WERI-Rb-1 (cell line): ENCODE measurements at places on chromosomes 11 and 22.

DNA sequence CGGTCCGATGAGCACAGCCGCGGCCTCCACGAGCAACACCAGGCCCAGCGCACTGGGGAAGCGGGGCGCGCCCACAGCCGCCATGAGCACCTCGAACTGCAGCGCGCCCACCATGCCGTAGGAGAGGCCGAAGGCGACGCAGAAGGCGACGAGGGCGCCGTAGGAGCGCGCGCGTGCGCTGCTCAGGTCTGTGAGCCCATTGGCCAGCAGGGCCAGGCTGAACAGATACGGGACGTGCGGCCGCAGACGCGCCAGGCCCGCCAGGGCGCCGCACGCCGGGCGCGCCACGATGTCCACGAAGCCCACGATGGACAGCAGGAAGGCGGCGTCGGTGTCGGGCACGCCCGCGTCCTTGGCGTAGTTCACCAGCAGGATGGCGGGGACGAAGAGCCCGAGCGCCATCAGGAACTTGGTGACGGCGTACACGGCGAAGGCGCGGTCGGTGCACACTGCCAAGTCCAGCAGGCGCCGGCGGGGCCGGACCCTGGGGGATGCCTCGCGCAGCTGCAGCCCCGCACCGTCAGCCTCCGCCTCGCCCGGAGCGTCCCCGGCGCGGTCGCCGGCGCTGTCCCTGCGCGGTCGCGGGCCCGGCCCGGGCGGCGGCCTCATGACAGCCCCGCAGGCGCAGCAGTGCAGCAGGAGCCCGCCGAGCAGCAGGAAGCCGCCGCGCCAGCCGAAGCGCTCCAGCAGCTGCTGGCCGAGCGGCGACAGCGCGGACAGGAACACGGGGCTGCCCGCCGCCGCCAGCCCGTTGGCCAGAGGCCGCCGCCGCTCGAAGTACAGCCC, 2.9 kb downstream of the SLC16A8 start:
- DNase-seq = no peak

DNA sequence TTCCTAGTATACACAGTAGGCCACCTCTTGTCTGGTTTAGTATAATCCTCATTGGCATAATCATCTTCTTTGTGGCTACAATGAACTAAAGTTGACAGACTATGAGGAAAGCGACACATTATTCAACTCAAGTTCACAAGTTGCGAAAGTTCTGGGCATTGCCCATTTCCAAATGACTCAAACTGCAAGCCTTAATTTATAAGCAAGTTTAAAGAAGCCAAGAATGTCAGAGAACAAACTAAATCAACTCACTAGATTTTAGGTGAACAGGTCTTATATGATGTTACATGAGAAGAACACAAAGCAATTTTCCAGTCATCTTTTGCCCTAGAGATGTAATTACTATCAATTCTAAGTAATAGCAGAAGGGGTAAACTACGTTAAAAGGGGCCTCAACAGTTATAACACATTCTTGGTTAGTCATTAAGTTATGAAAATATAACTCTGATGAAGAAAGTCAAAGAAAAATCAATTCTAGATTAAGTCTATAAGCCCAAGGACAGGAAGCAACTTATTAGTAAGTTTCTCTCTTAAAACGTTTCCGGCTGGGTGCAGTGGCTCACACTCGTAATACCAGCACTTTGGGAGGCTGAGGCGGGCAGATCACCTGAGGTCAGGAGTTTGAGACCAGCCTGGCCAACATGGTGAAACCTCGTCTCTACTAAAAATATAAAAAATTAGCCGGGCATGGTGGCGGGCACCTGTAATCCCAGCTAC, 21.5 kb downstream of the PICALM start:
- DNase-seq = no peak

GRCh38 chr11:21631991-21632390, 560.9 kb upstream of the ANO5 start:
- DNase-seq = peak; percentile 23

- no peak for DNase-seq
Observed at GRCh38 chr22:37371491-37371890, 55.8 kb downstream of the ELFN2 start.

DNA sequence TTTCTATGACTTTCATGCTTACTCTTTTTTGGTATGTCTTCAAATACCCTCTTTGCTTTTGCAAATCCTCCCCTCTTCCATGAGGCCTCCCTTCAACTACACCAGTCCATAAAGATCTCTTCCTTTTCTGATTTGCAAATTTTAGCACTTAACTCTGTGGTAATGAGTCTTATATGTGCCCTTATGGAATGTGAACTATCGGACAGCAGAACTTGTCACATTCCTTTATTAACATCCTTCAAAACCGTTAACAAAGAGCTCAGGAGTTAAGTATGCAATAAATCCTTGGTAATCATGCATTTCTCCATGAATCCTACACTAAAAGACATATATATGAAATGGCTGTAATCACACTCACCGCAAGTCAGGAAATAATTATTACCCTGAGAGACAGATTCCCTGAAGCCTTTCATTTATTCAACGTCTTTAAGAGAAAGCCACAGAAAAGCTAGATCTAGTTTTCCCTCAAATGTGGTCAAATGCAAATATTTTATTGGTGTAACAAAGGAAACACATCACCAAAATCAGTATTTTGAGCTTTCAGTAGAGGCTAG, 7.4 kb downstream of the CLNS1A start:
- no peak for DNase-seq

DNA sequence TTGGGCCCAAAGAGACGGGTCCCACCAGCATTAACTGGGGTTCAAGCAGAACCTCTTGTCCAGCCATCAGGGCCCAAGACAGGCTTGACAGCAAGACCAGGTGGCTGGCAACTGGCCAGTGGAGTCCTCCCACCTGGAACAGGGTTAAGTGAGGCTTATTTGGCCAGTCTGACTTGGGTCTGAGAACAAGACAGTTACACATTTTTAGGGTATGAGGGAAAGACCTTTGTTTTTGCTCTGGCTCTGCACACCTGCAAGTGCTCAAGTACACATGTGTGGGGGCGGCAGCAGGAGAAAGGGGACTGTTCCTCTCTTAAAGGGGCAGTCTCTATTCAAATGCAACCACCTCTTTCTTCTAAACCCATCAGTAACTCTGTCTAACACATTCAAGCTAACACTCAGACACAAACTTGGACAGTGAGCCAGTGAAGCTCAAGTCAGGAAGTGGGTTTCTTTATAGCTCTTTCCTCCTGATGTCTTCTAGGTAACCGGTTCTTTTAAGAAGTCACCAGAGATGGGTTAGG, 116.2 kb downstream of the ETS1 start:
- no peak for DNase-seq

DNA sequence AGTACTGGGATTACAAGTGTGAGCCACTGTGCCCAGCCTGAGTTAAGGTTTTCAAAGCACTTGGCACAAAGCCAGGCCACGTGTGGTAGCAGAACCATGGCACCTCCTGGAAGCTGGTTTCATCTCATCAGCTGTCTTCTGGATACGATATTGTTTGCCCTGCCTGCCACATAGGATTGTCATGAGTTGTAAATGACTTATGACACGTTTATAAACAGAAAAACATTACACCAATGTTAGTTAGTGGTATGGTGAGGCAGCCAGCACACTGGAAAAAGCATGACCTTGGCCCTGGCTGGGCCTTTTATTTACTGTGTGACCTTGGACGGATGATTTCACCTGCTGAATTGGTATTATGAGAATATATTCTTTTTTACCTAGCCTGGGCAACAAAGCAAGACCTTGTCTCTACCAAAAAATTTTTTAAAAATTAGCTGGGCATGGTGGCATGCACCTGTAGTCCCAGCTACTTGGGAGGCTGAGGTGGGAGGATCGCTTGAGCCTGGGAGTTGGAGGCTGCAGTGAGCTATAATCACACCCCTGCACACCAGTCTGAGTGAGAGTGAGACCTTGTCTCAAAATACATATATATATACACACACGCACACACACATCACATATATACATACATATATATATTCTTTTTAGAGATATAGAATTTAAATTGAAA, 24.0 kb upstream of the MYH9 start:
- no peak for DNase-seq

DNA sequence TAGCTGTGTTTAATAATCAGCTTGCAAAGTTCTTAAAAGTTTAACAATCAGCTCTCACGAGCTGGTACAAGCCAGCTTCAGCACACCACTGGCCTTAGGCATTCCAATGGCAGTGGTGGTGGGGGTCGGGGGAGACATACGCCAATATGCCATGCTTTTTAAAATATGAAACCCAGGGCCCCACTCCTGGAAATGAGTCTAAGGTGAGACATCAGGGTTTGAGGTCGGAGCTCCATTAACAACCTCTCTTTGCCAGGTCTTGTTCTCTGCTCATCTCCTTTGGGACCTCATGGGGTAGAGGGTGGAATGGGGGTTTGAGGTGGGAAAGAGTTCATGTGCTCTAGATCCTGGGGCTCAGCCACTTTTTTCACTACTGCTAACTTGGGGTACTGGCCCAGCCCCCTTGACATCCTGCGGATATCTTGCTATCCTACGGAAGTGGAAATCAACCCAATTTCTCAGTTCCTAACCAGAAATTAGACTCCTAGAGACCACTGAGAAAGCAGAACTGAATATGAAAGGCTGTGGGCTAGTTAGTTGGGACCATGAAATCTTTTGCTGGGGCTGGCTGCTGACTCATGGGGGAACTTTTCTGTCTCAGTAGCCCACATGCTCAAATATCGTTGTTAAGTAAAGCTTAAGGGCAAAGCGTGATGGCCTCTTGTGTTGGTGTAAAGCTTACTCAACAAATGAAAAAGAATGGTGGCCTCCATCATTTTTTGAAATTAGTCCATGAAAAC, 90.1 kb downstream of the PDHX start:
- no peak for DNase-seq

GRCh38 chr22:19455585-19456370, 8.3 kb upstream of the C22orf39 start:
- no peak for DNase-seq

- no peak for DNase-seq
Observed at GRCh38 chr11:31796499-31797189, 14.5 kb downstream of the PAX6 start.

GRCh38 chr22:37176464-37177061, 11.5 kb downstream of the C1QTNF6 start:
- peak; percentile 88 for DNase-seq
